ENCODE measurements at places on chromosomes 5 and 9.

- no peak for DNase-seq
Measured at GRCh38 chr9:32854271-32854670, 70.9 kb downstream of the TMEM215 start.

DNA sequence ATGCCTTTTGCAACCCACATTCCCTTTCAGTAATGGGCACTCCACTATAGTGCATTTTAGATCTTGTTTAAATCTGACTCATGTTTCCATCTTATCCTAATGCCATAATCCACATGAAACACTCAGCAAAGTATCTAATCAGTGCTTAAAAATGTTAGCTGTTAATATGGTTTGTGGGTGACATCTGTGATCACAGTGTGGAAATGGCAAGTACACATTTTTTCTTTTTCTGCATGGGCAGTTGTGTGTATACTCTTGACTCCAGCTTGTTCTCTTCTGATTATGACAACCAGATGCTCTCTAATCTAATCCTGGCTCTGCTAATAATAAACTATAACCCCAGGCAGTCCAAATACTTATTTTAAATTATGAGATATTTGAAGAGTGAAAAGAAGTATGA, 103.3 kb downstream of the EDIL3 start:
- DNase-seq, result no peak

DNA sequence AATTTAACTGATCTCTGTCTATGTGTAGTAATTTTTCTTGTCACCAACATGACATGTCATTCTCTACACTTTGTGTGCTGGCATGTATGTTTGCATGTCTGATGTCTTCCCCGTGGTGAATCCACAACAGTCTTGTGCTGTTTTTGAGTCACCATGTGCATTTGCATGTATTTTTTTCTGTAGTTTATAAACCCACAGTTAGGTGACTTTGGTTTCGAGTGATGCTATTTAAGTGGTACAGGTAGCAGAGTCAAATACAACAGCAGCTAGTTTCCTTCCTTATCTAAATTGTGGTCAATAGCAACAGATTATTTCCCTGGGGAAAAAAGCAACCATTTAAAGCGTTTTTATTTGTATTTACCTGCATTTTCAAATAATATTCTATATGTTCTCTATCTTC, 89.9 kb upstream of the FSD1L start:
- DNase-seq, result no peak

DNA sequence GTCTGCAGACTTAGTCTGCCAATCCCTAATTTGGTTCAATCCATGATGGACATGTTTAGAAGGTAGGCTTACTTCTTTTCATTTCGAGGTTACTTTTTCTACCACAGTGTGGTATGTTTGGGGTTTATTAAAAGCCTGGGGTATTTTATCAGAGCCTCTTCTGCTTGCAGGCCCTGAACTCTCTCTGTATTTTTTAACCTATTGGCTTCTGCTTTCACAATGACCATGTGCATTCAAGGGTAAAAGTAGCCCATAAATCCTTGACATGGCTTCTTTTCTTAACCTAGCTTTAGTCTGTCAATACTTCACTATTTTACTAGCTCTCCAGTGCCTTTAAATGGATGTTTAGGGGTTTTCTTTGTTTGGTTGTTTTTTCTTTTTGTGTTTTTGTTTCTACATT, 286.6 kb downstream of the FER start:
- no peak for DNase-seq

GRCh38 chr5:155052532-155052931, 39.0 kb downstream of the KIF4B start:
- no peak for DNase-seq
